ENCODE measurements at places on chromosomes 3 and 15.

GRCh38 chr3:175163686-175164085 lies 304.6 kb downstream of the NAALADL2 start:
- no peak for DNase-seq

DNA sequence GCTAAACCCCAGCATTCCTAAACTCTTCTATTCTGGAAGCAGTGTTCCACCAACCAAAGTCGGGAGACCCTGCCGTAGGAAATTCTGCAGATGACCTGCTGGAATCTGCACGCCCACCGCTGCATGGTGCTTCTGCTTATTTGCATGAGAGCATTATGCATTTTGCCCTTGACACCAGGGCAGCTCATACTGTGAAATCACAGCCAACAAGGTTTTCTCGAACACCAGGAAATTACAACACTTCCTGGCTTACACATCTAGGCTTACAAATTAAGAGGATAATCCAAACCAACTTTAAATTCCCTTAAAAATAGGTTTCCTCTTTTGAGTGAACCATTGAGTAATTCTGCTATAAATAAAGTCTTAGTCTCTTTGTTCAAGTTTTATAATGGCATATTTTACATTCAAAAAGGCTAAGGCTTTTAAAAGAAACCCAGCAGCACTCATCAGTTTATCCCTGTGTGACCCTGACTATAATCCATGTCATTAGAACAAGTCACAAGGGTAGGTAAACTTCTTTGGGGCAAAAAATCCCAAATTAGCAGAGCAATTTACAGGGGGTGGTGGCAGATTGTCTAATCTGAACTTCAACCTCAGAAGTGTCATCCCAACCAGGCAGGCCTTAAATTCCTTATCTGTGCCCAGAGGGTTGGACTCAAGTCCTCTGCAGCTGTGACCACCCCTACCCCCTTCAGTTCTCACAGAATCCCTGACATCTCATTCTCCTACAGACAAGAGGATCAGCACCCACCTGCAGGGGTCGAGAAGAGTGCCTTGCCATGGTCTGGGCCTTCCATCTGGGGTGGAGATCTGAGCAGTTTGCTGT lies 33.5 kb upstream of the RBP1 start:
- DNase-seq = no peak

DNA sequence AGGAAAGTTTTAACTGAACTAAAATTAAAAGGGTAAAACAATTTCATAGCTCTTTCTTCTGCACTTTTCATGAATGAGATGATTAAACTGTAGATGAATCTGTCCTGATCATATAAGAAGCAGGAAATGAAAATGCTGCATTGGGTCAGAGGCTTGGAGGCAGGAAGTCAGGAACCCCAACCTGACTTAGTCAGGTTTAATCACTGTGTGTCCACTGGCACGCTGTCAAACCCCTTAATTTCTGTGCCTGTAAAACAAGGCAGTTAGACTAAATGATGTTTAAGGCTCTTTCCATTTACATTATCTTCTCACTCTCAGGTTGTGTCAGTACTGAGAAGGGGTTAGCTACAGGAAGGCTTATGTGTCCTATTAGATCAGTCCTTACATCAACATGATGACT lies 193.3 kb upstream of the TTC14 start:
- peak; percentile 48 for DNase-seq

GRCh38 chr3:101074518-101074917 lies 81.3 kb upstream of the ABI3BP start:
- no peak for DNase-seq

- DNase-seq = no peak
Measured at GRCh38 chr3:77342688-77343087, 302.8 kb downstream of the ROBO2 start.

- DNase-seq = peak; percentile 82
Measured at GRCh38 chr15:37093480-37094332, 6.6 kb downstream of the MEIS2 start.

- no peak for DNase-seq
Measured at GRCh38 chr15:70253461-70254156, 155.9 kb upstream of the TLE3 start.

- DNase-seq = no peak
Measured at GRCh38 chr3:197234947-197235914, 63.2 kb downstream of the DLG1 start.

DNA sequence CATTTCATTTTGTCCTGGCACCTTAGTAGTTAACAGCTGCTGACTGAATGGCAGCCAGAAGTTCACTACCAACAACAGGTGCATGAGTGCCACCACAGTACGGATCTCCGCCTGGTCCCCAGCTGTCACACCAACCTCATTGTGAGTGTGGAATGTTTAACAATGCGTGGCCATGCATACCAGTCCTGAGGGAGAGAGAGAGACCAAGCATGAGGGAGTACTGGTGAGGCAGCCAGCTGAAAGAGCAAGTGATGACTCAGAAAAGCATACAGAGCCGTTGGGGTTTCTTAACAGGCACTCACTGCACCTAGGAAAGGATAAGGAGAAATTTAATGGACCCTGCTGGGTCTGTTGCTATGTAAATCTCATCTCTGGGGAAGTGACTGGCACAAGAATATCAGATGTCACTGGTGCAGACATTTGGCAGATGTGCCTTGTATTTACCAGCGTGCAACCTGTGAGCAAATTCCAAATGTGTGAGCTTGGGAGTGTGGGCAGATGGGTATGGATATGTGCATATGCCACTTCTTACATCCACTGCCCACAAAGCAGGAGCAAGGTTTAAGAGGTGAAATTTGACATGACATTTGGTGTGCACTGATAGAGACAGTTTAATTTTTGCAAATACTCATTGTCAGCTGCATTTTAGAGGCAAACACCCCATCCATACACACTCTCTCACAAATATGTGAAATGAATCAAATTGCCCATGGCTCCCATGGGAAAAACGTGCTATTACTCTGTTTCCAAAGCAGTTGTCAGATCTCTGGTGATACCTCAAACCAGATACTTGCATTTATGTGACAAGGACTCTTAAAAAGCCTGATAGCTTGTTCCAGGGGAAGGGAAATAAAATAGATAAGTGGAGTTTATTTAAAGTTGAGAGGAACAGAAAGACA lies 245.2 kb upstream of the ARPP21 start:
- DNase-seq = no peak

DNA sequence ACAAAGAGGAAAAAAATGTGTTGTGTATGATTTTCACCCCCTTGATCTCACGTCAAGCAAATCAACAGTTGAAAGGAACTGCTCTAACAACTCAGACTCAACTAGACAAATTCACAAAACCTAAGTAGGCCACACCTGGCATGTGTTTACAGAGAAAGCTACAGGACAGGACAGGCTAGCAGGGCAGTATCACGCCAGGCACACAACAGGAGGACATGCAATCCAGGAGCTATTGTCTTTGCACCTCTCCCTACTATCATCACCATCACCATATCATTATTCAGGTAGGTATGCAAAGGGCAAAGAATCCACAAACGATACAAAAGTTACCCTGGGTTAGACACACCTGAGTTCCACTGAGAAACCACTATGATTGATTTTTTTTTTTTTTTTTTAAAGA lies 86.4 kb downstream of the TBL1XR1 start:
- no peak for DNase-seq

- no peak for DNase-seq
Measured at GRCh38 chr15:63834500-63835210, 907 bp upstream of the HERC1 start.

DNA sequence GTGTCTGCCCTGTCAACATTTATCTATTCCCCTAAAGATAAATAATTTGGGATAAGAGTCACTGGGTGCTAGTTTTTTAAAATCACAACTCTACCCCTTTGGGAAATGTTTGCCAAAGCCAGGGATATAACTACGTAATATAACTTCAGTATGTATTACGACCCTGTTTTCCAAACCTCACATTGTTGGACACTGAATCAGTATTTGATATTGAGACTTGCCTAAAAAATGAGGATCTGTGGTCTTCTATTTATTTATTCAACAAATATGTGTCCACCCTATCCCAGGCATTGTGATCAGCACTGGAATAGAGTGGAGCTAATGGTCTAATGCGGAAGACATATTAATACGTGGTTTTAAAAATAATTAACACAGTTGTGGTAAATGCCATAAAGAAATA lies 4.5 kb upstream of the MGA start:
- peak; percentile 64 for DNase-seq

DNA sequence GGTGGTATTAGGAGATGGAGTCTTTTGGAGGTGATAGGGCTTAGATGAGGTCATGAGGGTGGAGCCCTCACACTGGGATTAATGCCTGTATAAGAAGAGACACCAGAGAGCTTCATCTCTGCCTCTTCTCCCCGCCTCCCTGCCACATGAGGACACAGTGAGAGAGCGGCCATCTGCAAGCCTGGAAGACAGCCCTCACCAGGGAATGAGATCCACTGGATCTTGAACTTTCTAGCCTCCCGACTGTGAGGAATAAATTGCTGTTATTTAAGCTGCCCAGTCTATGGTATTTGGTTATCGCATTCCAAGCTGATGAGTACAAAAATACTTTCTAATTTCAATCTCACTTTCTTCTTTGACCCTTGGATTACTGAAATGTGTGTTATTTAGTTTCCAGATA lies 121.4 kb downstream of the OCA2 start:
- peak; percentile 16 for DNase-seq

DNA sequence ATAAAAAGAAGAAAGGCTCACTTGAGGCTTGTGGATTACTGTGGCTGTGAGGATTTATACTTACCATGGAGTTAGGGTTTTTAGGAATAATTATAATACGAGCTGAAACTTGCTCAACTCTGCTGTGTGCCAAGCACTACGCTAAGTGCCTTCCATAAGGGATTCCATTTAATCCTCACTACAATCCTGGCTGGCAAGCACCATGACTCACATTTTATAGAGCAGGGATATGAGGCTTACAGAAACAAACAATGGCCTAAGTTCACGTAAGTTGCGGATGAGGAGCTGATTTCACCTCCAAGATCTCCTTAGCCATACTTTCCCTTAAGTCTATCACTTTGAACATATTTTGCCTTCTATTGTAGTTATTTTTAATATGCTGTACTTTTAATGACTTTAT lies 43.9 kb upstream of the ARL8B start:
- DNase-seq = no peak

DNA sequence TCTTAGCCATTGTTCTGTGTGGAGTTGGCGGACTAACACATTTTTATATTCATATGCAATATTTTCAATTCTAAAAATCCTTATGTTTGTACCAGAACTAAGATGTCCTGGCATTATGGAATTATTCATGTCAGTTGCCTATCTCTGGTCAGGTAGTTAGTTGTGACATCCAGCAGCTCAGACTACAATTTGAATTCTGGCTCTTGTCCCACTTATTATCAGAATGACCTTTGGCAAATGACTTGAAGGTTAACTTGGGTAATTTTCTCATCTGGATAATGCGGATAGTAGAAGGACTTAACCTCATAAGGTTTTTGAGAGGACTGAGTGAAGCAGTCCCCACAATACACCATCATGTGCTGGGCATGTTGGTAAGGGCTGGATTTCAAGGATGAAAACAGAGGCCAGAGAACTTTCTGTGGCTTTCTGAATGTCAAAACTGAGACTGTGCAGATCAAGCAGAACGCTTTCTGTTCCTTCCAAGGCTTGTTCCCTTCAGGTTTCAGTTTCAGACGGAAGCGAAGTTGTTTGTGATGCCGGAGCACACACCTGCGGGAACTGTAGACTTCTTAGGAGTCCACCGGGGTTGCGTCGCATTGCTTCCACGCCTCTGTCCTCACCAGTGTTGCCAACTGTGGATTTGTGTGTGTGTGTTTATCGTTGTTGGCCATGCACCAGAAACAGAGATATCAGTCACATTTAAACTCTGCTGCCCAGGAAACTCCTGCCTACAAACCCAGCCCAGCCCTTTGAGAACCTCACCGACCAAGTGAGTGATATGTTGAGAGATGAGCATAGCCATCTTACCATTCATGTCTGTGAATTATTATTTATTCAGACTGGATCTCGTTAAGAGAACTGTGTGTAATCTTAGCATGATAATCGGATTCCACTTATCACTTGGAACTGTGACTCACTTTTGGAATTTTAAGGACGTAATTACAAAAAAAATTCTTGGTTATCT lies 76.0 kb downstream of the PTPRG start:
- DNase-seq = peak; percentile 41

GRCh38 chr15:101646672-101647071 lies 5.5 kb downstream of the TM2D3 start:
- DNase-seq = peak; percentile 45

DNA sequence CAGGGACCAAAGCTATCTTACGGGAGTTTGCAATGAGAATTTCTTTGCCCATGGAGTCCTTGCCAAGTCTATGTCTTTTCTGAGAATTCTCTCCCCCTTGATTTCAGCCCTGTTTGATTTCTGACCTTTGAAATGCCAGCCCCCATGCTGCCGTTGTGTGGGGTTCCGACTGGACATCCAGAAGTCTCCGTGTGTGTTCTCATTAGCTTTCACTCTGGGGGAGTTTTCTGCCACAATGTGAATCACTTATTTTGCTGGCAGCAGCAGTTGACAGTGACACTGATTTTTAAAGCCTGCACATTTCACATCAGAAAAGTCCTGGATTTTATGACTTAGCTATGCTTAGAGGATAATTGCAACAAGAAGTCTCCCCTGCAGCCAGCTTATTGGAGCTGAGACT lies 98.4 kb upstream of the CTDSPL start:
- no peak for DNase-seq

DNA sequence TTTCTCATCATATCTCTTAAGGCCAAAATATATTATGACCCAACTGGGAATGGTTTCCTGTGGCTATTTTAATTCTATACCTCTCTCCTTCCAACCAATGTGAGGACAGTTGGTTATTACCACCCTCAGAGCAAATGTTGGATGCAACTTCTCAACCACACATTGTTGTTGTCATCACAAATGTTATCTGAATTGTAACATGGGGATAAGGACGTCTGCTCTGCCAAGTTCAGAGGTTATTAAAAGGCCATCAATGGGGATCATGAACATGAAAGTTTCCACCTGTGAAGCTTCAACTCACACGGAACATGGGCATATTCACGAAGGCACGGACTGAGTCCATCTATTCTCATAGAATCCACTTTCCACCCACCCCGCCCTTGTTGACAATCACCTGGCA lies 46.8 kb downstream of the MB21D2 start:
- no peak for DNase-seq

DNA sequence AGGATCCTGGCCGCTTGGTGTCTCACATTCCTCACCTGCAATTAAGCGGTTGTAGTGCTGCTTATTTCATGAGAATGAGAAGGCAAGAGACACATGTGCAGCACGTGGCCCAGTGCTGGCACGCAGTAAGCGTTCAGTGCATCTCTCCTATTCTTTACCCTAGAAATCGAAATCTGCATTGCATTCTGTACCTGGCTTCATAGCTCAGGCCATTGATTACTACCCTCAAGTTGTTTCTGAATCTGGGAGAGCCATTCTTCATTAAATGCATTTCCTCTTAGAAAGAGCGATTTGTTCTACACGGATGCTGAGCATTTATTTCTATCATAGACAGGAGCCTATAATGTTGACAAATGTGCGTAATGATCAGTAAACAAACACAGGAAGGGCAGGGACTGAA lies 168.9 kb downstream of the MAGI1 start:
- DNase-seq = no peak

GRCh38 chr3:187533797-187534196 lies 136.4 kb downstream of the SST start:
- DNase-seq = no peak

- DNase-seq = no peak
Measured at GRCh38 chr3:77837456-77838025, 797.6 kb downstream of the ROBO2 start.

All from fibroblast of skin of right quadriceps (primary cell).